Stomach (tissue), 19 donors: ENCODE measurements at places on chromosomes 11 and 22. TPM values are rescaled to one million over a fixed set of nuclear protein-coding genes. Genes with fewer than 3 reads are reported as not detected.
A peak's percentile ranks its signal among the peaks of the same experiment; 100 is the strongest.

- DNase-seq = no peak
Measured at GRCh38 chr11:2041963-2042362, 44.3 kb upstream of the H19 start.

DNA sequence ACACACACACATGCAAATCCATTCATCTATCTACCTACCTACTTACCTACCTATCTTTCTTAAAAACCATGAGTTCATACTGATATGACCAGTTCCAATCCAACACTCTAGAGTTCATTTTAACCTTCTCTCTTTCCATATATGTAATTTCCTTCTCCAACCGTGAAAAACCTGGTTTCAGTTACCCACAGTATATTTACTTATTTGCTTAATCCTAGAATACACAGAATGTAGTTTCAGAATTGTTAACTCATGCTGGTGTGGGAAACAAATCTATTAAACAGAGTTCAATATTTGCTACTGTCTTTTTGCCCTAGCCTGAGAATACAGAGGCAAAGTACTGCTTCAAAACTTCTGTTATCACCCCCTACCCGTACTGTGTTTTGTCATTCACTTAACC is 101.3 kb downstream of the RRM1 start:
- no peak for DNase-seq

- no peak for DNase-seq
Measured at GRCh38 chr11:7899418-7899817, 31.6 kb downstream of the OR10A6 start.

DNA sequence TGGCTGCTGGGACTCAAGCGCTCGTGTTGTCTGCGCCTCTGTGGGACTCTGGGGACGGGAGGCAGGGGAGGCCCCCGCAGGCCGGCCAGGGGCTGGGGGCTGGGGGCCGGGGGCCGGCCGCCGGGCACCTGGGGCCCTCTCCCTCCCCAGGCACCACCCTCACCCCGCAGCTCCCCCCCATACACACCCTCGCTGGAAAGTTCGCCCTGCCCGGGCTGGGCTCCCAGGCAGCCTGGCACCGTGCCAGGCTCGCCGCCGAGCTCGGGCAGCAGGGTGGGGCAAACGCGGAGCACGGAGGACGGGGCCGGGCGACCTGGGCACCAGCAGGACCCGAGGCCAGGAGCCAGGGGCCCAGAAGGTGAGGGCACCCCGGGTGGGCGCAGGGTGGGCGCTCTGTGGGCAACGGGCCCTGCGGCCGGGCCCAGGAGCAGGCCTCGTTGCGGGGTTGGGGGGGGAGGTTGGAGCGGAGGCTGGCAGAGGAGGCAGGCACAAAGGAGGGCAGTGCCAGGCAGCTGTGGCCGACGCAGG is 76.7 kb upstream of the WNT7B start:
- peak; percentile 91 for DNase-seq

DNA sequence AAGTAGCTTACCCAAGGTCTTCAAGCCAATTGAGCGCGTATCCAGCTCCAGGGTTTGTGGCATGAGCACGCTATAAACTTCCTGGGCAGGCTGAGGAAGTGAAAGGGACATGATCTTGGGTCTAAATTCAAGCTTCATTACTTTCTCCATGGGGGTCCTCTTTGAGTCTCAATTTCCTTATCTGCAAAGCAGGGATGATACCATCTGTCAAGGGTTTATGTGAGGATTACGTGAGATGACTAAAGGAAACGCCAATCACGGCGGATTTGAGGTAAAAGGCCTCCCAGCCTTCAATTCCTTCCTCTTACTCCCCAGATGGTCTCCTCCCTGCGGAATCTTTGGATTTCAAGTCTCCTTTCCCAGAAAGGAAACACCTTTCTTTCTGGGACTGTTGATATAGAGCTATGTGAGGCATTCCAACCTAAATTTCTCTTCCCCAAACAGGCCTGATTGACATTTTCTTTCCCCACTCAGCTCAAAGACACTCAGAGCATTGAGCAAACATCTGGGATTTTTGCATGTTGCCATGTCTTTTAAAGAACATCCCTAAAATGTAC is 474.4 kb downstream of the INSC start:
- no peak for DNase-seq

DNA sequence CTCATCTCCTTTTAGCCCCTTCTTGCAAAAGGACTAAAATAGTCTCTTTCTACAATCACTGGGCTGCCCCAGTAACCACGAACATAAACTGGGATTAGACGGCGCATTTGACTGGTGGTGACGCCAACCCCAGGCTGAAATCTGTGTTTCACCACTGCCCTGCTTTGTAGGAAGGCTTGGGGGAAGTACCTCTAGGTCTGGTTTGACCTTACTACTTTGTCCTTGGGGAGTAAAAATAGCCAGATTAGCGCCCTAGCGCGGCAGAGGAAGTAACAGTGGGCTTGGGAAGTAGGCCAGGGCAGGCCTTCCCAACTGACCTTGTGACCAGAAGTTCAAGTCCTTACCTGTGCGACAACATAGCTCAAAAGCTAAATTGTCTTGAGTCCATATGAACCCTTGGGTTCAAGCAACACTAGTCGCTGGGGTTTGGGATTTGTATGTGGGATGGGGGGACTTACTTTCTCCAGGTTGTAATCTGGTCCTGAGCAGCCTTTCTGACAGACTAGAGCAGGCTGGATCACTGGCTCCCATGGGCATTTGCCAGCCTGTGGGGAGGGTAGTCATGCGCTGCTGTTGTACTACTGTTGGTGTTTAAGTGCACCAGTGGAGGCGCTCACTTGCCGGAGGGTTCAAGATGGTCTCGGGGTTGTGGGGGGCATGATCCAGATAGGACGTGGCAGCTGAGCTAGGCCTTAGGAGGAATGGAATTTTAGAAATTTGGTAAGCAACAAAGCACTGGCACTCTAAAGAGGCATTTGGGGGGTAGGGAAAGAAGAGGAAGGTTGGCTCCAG is 953 bp upstream of the PACS1 start:
- DNase-seq = peak; percentile 67

- DNase-seq = no peak
Measured at GRCh38 chr11:107791343-107792048, 67.1 kb downstream of the SLC35F2 start.

GRCh38 chr22:26579331-26579886 is 10.5 kb downstream of the TPST2 start:
- DNase-seq = peak; percentile 42

GRCh38 chr11:11148596-11148995 is 204.5 kb downstream of the CSNK2A3 start:
- no peak for DNase-seq

- no peak for DNase-seq
Measured at GRCh38 chr11:73171436-73172161, 29.5 kb upstream of the FCHSD2 start.

GRCh38 chr11:110069158-110069737 is 23.9 kb upstream of the ZC3H12C start:
- peak; percentile 74 for DNase-seq

DNA sequence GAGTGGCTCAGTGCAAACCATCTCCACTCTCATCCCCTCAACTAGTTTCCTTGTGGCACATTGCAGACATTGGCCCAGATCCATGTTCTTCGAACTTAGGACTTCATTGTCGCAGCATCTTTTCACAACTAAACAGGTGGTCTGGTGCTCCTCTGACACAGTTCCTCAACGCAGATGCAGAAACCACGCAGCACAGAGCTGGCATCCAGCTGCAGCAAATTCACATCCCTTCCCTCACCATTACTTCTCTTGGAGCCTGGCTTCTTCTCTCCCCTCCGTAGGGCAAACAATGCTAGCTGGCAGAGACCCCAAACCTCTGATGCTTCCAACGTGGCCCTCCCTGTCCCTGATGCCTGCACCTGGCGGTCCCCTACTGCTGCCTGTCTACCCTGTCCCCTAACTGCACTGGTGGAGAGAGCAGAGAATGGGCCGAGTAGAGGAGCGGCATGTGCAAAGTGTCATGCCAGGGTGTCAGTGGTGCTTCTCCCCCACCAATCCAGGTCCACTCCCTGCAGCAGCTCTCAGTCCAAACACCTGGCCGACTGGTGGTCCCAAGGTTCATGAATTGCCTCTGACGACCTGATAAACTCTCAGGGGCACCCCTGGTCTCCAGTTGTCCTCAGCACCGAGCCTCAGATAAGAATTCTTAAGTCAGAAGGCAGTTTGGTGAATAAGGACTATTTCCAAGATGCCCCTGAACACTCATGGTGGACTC is 18.1 kb downstream of the TMPRSS13 start:
- DNase-seq = no peak

DNA sequence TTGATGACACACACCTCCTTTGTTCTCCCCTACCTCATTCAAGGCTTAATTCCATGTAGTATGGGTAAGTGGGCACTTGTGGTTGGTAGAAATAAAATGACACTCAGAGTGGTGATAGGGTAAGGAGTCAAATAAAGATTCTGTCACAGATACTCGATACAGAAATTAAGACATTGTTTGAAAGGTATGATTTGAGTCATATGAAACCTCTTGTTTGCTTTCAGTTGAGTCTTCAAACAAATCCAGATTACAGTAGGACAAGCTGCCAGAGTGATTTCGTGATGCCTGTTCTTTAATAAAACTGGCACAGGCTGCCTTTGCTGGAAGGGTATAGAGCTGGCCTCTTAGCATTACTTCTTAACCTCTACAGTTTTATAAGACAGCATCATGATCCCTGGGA is 182.4 kb downstream of the SPON1 start:
- no peak for DNase-seq

The MTA2 gene
- 44.6 TPM for polyA plus RNA-seq
